ENCODE measurements at places on chromosomes 13 and 19.

- DNase-seq, result no peak
These were observed 385.8 kb downstream of the KCNRG start for GRCh38 chr13:50401049-50401505.

- no peak for DNase-seq
These were observed 3.8 kb upstream of the KCNRG start for GRCh38 chr13:50011461-50011860.

DNA sequence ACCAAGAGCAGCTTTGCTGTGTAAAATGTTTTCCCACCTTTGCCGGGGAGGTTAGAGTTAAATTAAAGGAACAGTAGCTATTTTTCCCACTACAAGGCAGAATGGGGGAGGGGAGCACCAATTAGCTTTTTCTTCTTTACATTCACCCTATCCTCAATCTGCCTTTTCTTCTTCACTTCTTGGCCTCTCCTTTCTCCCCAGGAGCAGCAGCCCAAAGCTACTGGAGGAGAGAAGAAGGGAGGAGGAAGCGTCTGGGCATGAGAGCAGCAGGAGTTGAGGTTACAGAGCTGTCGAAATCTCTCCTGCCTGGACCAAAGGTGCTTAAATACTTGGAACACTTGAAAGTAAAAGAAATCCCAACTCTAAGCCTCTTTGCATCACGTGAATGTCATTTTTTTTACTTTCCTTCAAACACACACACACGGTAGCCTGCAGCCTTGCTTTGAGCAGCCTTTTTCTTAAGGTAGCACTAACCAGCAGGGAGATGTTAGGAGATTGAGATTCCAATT, 39.0 kb upstream of the WASF3 start:
- DNase-seq, result no peak

DNA sequence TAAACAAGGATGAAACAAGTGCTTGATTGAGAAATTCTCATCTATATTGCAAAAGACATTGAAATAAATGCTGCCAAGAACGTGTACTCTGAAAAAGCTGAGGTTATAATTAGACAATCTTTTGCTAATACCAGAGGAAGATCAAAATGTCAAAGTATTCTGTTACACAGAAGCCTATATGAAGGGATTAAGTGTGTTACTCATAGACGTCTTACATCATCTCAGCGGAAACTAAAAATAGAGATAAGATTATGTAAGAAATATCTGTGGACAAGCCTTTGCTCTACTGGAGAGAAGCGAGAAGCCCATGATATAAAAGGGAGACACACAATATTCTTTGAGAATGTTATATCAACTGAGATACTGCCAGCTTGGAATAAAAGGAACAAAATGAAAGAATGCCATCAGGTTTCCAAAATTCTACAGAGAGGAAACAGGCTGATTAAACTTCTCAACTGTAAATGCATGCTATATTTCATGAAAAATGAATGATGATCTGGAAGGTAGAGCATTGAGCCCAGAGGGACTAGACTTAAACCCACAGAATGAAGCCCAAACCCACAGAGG, 699.0 kb downstream of the GPC5 start:
- DNase-seq, result no peak

DNA sequence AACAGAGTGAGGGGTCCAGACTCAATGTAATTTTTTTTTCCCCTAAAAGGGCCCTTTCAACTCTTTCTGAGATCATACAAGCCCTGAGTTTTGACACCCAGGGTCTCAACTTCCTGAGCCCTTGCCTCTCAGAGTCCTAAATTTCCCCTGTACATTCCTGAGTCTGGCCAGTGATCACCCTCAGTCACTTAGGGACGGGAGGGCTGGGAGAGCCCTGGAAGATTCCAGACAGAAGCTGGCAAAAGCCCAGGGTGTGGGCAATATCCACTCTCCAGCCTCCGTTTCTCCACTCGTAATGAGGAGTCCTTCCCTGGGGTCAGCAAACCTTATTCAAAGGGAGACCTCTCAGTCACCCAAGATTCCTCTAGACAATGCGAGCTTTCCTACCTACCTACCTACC, 1.6 kb downstream of the PPP1R13L start:
- DNase-seq, result no peak

DNA sequence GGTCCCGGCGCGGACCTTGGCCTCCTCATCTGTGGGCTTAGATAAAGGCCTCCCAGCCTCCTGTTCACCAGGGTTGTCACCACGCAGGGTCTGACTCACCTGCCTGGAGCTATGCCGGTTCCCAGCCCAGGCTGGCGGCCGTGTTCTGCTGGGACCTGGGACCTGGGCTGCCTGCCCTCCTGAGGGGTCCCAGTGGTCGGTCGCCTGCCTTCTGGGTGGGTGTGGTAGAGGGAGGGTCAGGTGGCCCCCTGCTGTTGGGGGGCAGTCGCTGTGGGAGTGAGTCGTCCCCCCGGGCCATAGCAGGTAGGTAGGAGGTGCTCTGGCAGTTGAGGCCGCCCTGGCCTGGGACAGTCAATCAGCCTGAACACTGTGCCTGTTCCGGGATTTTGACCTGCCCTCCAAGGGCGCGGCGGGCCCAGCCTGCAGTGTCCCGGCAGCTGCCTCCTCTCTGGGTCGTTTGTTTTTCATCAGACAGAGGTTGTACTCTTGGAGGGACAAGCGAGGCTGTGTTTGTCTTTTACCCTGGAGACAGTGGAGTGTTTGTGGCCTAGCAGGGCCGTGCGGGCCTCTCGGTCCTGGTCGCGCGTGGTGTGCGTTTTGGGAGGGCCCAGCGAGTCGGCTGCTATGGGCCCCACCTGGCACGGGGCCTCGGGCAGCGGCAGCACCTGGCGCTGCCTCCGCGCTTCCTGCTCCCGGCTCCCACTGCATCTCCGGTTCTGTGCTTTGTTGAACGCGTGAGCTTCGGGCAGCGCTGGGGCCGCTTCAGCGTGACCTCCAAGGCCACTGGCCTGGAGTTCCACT, 2.6 kb downstream of the ADAT3 start:
- DNase-seq, result no peak

DNA sequence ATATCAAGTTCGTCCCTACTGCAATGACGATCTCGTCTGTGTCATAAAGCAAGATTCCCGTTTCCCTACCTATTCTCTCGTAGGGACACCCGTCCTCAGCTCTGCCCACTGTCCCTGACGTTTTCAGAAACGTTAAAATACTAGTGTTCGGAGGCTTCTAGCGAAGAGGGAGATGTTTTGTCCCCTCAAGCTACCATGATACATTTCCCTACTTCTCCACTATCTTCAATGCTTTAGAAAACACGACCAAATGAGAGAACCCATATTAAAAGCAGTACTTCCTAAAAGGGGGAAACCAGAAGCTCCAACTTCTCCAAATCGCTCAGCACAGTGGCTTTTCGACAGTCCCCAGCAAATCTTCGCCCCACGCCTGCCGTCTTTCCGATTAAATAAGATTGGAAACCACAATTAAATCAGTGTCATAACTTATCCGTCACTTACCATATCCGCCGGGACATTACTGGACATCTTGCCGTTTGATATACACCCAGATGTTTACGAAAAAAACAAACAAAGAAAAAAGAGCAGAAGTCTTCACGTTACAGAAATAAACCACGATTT, 1.3 kb downstream of the UBL3 start:
- DNase-seq, result peak; percentile 40

GRCh38 chr19:4087787-4088679, 21.3 kb upstream of the ZBTB7A start:
- no peak for DNase-seq

- DNase-seq, result peak; percentile 76
These were observed 1551.1 kb downstream of the EFNB2 start for GRCh38 chr13:104984296-104984818.

GRCh38 chr13:100447831-100448230, 140.8 kb downstream of the GGACT start:
- no peak for DNase-seq

GRCh38 chr13:72194523-72194922, 327.5 kb upstream of the DACH1 start:
- peak; percentile 23 for DNase-seq

GRCh38 chr13:96783511-96783910, 210.8 kb downstream of the OXGR1 start:
- no peak for DNase-seq

DNA sequence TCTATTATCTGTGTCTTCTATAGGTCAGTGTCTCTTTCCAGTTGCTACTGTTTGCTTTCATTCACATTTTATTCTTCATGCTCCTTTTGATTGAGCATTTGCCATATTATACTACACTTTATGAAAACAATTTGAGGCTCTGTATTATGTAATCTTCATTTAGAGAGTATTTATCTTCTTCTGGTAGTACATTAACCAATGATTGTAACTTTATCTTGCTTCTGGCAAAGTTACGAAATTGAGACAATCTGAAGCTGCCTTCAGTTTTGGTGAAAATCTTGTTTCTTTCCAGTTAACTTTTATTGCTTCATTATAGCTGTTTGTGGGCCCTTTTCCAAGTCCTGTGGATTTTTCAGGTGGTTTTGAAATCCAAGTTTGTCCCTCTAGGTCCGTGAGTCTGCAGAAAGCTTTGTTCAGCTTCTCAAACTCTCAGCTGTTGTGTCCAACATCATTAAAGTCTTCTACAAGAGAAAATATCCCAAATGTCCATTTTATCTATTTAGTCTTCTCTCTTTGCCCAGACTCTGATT, 1255.4 kb upstream of the SPRY2 start:
- DNase-seq, result no peak

GRCh38 chr13:47251771-47252170, 354.9 kb upstream of the HTR2A start:
- DNase-seq, result no peak

DNA sequence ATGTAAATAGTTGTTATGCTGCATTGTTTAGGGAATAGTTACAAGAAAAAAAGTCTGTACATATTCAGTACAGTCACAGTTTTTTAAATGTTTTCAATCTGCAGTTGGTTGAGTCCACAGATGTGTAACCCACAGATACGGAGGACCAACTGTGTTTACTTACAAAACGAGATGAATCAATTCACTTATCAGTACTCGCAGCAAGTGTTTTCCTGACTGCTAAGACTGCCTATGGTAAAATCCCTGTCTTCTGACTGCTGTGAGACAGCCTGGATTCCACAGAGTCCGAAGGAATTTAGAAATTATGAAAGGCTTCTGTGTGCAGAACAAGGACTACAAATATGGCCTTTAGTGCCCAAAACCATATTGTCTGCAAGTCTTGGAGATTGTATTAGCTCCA, 45.7 kb upstream of the C1QTNF9 start:
- no peak for DNase-seq

DNA sequence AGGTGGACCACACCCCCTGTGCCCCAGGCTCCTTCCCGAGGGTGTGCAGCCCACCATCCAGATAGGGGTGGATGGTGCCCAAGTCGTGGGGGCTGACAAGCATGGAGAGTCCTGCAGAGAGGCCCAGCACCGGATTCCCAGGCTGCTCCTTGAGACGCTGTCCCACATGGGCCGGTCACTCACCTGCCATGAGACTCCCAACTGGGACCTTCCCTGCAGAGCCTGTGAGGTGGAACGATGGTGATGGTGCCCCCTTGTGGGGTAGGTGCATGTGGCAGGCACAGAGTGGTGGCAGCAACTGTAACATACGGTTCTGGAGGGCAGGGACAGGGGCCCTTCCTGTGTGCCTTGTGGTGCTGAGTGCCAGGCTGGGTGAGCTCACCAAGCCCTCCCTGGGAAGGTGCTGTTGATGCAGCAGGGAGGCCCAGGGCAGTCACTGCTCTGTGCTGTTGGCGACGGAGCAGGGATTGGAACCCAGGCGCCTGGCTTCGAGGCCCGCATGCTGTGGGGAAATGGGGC, 33.1 kb downstream of the PPP1R37 start:
- no peak for DNase-seq

DNA sequence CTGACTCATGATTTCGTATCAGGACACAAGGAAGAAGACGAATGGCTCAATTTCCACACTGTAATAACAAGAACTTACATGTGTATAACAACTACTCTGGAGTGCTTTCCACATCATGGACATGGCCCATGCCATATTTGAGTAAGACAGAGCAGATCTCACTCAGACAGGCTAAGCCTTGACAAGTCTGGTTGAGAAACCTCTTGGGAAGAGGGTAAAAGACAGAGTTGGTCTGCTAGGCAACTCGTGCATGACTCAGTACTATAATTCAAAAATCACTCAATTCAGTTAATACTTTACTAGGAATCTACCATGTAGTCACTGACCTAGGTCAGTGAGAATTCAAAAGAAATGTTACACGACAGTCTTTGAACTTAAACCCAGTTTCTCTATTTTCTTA, 5.7 kb upstream of the THSD1 start:
- no peak for DNase-seq

DNA sequence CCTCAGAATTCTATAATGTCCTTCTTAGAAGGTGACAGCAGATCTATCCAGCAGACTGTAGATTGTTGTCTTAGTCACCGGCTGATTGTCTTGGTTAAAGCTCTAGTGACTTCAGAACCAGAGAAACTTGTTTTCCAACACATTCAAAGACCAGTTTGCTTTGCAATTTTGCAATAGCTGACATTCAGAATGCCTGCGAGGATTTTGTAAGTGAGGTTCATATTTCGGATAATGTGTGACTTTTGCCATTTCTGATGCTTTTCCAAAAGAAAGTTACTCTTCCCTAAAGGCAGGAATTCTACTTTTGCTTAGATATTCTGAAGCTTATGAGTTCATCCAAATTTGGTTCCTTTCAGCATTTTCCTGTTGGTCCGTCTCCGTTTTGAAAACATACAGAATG, 13.2 kb downstream of the SPINT2 start:
- DNase-seq, result no peak

Data from right hindlimb (tissue), 1 donor.